ENCODE measurements at places on chromosomes 2 and 18. TPM values are rescaled to one million over a fixed set of nuclear protein-coding genes. Genes with fewer than 3 reads are reported as not detected.

The FLACC1 gene
- total RNA-seq, result 0.89 TPM

The FAM110C gene
- total RNA-seq, result under 0.01 TPM

The HJURP gene
- total RNA-seq, result 9.4 TPM

The CELF4 gene
- not detected for total RNA-seq

The IL36G gene
- not detected for total RNA-seq

The PSMA8 gene
- total RNA-seq, result not detected

The KIAA2012 gene
- total RNA-seq, result 0.09 TPM

The MLPH gene
- 50.9 TPM for total RNA-seq

The UPP2 gene
- total RNA-seq, result not detected

The MAB21L4 gene
- total RNA-seq, result not detected

The RAB17 gene
- 0.60 TPM for total RNA-seq

The FAM124B gene
- total RNA-seq, result 0.30 TPM

The MYOM1 gene
- total RNA-seq, result 3.0 TPM
